ENCODE measurements at places on chromosomes 11 and 22.

- peak; percentile 41 for DNase-seq
Measured at GRCh38 chr22:36770513-36771231, 5.2 kb downstream of the IFT27 start.

DNA sequence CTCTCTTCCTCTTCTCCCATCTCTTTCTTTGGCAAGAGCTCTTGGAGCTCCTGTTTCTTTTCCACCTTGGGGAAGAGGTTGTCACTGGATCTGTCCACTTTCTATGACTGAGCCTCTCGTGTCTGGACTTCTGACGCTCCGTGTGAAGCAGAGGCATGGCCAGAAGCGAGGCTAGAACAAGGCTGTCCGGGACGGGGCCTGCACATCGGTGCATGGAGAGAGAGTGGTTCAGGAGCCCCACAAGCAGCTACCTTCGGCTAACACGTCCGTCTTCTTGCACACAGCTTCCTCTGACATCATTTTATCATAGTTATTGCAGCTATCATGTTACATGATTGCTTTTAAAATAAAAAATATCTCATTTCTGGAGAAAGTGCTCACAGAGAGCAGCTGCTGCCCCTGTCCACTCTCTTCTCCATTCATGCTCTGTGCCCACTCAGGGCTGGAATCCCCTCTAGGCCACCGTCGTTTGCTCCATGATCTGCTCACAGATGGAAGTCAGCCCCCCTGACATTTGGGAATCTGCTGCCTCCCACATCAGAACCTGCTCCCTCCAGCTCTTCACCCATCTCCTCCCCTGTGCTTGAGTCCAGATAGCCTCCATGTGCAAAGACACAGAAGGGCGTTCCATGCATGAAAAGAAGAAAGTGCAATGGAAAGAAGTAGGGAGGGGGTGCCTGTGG is 308.4 kb downstream of the NTM start:
- no peak for DNase-seq

- no peak for DNase-seq
Measured at GRCh38 chr22:38250643-38251340, 22.0 kb downstream of the TMEM184B start.

DNA sequence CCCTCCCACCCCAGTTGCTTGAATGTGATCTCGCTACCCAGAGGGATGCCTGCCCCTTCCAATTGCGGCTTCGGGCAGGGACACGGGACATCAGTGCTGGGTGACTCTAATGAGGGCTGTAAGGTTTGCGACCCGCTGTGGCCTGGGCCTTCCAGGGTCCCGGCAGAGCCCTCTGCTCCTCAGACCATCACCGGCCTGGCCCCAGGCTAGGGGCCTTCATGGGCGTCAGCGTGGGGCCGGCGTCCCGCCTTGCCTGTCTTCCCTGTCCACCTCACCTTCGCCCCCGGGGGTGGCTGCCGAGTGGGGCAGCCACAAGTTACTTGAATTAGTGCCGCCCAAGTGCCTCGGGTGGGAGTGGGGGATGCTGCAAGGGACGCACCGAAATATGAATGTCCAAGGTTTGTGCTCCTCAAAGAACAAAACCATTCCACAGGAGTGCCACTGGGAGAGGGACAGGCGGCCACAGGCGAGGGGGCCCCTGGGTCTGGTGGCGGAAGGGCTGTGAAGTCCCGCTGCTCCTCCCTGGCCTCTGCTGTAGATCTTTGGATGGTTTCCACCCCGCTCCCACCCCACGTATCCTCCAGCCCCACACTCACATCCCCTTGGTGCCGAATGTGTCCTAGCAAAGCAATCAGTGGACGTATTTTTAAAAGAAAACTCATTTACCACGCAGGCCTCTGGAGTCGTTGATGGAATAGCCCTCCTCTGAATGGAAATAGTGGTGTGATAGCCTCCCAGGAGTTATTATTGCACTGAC is 317.1 kb downstream of the NTM start:
- DNase-seq: no peak

DNA sequence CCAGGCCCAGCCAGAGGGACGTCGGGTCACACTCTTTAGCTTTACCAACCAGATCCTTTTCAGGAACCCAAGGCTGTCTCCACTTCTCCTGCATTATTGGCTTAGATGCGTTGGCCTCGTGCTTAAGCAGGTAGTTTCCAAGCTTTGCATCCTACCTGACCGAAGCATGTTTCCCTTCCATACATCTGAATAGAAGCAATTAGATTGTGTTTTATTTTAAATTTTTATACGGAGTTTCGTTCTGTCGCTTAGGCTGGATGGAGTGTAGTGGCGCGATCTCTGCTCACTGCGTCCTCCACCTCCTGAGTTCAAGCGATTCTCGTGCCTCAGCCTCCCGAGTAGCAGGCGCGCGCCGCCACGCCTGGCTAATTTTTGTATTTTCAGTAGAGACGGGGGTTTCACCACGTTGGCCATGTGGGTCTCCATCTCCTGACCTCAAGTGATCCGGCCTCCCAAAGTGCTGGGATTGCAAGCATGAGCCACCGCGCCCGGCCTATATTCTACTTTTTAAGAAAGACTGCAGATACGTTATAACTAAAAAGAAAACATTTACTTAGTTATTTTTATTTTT is 677 bp downstream of the DYNC2H1 start:
- peak; percentile 19 for DNase-seq

- DNase-seq: no peak
Measured at GRCh38 chr11:10990637-10991193, 132.9 kb upstream of the ZBED5 start.

DNA sequence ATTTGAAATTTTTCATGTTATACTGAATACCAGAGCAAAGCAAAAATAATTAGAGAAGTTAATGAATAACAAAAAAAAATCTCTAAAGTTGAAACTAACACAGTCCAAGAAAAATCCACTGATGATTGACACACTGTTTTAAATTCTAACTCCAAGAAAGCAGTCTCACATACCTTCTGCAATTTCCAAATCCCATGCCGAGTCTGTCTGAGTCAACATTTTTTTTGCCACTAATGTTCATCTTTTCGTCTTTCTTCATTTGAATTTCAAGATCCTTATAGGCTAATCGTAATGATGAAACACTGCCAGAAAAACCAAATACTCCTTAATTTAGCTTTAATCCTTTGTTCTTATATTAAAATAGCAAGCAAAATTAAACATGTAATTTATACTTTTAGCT is 39.5 kb downstream of the ARFGAP3 start:
- DNase-seq: no peak

DNA sequence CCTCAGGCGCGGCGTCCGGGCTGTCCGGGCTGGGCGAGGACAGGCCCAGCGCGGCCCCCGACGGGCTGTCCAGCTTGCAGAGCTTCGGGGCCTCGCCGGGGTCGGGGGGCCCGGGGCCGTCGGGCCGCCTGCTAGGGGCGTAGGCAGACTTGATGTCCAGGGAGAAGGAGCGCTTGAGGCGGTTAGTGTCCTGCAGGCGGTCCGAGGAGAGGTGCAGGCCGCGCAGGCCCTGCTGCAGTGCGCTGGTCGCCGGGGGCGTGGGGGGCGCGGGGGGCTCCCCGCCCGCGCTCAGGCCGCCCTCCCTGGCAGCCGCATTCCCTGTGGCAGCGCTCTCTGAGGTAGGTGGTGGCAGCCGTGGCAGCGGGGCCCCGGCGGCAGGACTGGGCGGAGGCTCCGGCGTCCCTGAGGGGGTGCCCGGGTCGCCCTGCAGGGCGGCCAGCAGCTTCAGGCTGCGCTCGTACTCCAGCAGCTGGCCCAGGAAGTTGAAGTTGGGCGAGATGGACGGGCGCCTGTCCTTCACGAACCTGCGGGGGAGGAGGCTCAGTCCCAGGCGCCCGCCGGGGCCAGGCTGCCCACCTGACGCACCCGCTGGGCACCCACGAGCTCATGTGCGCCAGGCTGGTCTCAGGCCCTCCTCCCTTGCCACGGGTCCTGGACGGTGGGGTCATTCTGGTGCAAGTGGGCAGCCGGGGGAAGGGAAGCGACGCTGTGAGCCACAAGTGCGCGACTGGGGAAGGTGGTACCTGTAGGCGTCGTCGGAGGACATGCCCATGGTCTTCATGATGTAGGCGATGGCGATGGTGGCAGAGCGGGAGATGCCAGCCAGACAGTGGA is 14.8 kb downstream of the DUSP8 start:
- DNase-seq: no peak

GRCh38 chr11:67698247-67698646 is 23.8 kb upstream of the ALDH3B2 start:
- DNase-seq: no peak

DNA sequence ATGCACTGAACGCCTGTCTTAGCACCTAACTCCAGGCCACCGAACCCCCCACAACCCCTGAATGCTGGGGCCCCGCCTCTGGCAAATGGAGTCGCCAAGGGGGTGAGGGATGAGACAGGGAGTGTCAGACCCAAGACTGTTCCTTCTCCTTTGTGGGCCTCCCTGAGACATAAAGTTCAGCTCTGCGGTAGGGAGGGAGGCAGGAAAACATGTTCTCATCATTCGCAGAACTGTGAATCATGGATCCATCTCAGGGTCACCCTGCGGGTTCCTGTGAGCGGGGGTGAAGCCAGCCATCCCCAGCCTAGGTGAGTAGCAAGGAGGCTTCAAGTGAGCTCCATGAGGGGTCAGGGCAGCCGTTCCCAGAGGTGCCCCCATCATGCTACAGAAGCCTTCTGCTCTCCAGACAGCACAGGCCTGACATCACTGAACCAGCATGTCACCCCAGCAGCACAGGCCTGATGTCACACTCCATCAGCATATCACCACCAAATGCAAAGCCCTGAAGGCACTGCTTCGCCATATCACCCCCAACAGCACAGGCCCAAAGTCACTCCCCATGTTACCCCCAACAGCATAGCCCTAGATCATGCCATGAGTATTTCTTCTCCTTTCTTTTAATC is 27.2 kb downstream of the TMPRSS6 start:
- no peak for DNase-seq

- DNase-seq: no peak
Measured at GRCh38 chr22:21760640-21761039, 25.0 kb upstream of the YPEL1 start.

DNA sequence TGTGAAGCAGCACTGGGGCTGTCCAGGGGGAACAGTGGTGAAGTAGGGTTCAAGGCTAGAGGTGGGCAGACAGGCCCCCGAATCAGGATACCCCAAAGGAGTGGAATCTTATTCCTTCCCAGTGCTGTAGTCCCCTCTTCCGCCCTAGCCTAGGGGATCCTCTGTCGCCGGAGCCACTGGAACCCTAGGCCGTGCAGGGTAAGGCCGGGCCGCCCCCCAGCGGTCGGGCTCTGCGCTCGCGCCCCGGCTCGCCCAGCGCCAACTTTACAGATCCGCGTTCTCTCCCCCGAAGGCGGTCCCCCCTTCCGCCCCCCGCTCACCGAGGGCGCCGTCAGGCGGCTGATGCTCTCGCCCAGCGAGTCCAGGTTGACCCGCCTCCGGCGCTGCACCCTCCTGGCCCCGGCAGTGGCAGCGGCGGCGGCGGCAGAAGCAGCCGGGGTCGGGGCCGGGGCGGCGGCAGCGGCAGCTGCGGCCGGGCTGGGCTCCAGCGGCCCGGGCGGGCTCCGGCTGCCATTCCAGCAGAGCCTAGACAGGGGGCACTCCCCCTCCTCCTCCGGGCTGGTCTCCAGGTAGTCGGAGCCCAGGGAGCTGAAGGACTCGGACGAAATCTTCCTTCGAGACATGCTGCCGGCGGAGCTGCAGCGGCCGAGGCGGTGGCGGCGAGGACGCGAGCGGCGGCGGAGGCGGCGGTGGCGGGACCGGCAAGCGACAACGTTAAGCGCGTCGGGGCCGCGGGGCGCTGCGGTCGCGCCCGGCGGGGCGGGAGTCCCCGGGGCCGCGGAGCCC is 650 bp downstream of the GUCY1A2 start:
- DNase-seq: peak; percentile 76

DNA sequence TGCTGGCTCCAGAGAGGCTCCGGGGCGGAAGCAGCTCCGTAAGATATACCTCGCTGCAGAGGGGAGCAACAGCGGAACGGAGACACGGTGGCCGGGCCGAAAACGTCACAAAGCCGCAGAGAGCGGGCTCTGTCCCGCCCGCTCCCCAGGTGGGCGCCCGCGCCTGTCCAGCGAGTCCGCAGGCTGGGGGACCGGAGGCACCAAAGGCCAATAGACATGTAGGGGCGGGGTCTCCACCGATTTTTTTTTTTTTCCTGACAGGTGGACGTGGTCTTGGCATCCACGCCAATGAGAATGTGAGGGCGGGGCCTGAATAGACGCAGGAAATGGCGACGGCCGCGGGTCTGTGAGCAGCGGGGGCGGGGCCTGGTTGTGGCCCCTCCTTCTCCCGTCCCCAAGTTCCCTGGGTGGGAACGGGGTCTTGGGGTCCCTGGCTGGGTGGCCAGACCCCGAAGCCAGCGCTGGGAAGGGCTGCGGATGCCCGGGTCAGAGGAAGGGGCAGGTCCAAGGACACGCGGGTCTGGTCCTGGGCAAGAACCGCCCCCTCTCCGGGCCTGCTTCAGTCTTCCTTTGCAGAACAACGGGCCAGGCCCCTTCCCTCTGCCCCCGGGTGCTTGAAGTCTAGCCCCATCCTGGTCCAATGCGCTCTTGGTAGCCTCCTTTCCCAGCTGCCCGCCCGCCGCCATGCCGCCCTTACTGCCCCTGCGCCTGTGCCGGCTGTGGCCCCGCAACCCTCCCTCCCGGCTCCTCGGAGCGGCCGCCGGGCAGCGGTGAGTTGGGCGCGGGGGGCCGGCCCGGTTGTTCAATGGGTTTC is at the start of gene DNAJC4:
Gene DNAJC4, plus strand, starts transcription at position 378 of the 814 bp plus-strand sequence. Its CDS starts 307 bp downstream, at position 685.
- DNase-seq: peak; percentile 92

- no peak for DNase-seq
Measured at GRCh38 chr11:95450547-95451123, 219.6 kb upstream of the SESN3 start.

- DNase-seq: no peak
Measured at GRCh38 chr11:108872781-108873291, 208.0 kb downstream of the DDX10 start.

- DNase-seq: no peak
Measured at GRCh38 chr11:93194673-93195291, 3.0 kb downstream of the SLC36A4 start.

- DNase-seq: no peak
Measured at GRCh38 chr11:134738581-134738980, 326.5 kb upstream of the B3GAT1 start.

GRCh38 chr11:133501643-133502539 is 30.4 kb downstream of the OPCML start:
- peak; percentile 33 for DNase-seq

- no peak for DNase-seq
Measured at GRCh38 chr11:114243461-114244372, 52.5 kb upstream of the NNMT start.

DNA sequence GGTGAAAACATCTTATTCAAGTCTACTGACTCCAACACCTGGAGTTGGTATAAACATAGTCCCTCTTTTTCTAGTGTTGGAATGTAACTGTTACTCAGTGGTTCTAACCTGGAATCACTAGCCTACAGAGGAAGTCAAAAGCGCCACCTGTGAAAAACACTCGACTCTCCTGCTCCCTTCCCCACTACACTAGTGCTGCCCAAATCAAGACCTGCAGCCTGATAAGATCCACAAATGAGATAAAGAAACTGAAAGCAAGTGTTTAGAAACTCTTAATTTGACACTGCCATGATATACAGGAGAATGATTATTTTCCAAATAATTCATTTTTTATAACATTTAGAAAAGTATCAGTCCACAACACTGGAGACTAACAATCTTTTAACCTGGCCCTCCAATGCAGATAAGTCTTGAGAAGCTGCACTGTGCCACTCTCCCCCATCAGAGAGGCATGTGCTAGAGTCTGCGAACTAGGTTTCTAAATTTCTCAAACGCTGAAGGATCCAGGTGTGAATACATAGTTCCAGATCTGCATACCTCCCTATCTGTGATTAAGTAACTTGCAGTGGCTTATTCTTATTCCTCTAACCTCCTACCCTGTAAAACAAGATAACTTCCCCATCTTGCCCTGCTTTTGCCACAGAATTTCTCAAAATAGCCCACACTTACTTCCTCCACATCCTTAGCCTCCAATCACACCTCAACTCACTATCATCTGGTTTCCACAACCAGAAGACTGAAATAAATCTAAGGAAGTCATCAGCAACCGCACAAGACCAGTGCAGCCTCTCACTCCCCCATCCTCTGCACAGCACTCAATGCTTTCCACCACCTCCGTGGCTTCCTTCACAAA is 88.1 kb downstream of the RRAS2 start:
- no peak for DNase-seq

Measured in nephron progenitor cell (in vitro differentiated cells).